Activated CD4-positive, alpha-beta T cell treated with anti-CD3 and anti-CD28 coated beads, Interleukin-2, amount 50 U/mL, for 1 hour (primary cell): ENCODE measurements at places on chromosomes 16 and 17.

DNA sequence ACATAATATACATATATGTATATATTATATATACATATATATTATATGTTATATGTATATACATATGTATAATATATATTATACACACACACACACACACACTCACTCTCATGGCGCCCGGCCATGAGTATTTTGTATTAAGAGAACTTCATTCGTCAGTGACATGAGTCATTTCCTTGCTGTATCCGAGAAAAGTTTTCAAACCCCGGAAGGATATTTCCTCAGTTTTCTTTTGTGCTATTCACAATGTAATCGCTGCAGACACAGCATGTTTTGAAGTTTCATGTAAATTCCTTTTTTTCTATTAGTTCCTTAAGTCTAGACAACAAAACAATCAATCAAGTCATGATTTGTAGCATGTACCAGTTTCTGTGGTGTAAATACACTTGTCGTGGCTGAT, 33.3 kb downstream of the OR1D5 start:
- no peak for DNase-seq

DNA sequence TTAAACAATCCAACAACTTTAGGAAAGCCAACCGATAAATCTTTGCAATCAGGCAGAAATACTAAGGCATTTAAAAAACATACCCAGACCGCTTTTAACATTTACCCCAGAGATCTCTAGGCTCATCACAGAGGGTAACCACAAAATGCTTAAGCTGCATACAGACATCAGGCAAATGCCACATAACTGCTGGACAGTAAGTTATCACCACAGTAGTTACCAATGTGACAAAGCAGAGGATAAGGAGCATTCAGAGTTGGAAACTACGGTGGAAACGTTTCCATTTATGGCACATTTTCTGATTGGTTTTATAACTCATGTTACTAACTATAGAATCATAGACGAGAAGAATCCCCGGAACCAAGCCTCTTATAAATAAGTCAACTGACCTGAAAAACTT, 77.5 kb downstream of the KANSL1 start:
- no peak for DNase-seq

DNA sequence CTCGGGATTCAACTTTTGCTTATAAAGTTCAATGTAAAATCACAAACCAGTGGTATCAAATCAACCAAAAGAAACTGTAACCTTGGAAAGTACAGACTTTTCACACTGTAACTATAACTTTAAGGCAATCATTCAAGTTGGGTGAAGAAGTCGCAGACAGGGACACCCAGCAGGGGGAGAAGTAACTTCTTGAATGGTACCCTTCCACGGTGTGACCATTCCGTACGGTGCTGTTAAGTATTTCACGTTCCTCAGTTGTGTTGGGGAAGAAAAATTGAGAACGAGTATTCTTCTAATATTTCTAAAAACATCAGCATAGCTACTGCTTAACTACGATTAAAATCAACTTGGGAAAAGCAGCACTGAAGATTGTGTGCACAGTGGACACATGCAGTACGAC, 55.8 kb downstream of the MYH10 start:
- no peak for DNase-seq

GRCh38 chr17:58998871-58999270, 107.8 kb downstream of the TRIM37 start:
- no peak for DNase-seq

GRCh38 chr17:40818733-40819527, 3.5 kb downstream of the KRT10 start:
- DNase-seq: peak; percentile 81

DNA sequence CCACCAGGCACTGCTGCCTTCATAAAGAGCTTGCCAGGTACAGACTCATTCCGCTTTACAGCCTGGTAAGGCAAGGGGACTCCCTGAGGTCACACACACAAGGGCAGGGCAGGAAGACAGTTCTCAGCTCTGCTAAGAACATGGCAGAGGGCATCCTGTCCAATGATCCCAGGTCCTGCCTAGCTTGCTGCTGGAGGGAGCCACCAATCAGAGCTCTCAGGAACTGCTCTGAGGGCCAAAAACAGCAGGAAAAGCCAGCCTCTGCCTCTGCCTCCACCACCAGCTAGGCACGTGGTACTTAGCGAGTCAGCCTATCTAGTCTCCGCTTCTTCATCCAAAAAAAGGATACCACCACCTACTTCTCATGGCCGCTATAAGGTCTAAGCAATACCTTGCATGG, 66.1 kb downstream of the GTF3C1 start:
- no peak for DNase-seq

DNA sequence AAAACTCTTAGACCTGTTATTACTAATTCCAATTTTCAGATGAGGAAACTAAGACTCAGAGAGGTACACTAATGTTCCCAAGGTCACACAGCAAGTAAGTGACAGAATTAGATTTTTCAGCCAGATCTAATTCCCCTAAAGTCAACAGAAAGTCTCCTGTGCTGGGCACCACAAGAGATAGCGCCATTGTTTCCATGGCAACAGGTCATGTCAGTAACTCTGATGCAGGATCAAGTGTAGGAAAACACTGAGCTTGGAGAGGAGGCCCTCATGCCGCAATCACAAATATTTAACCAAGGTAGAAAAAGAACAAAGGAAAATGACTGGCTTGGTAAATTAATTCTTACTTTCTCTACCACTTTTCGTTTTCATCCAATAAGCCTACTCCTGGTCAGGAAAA, 166.0 kb upstream of the CDH13 start:
- no peak for DNase-seq

GRCh38 chr17:73971127-73971526, 232.4 kb upstream of the RPL38 start:
- no peak for DNase-seq

DNA sequence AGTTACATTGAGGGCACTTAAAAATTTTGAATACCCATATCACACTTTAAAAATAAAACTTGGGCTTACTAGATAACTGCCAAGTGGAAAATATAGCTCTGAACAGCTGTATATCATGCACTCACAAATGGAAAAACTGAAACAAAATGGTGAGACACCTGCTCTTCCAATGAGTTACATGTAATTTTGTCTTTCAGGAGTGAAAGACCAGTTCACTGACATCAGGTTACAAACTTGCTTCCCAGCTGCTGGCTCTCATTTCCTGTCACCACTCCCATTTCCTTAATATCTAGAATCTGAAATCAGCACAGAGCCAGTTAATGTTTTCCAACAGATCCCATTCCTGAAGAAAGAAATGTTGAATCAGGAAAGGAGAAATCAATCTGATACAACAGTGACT, 10.8 kb downstream of the CSNK2A2 start:
- DNase-seq: no peak

GRCh38 chr16:69496896-69497295, 68.9 kb upstream of the NFAT5 start:
- DNase-seq: no peak

DNA sequence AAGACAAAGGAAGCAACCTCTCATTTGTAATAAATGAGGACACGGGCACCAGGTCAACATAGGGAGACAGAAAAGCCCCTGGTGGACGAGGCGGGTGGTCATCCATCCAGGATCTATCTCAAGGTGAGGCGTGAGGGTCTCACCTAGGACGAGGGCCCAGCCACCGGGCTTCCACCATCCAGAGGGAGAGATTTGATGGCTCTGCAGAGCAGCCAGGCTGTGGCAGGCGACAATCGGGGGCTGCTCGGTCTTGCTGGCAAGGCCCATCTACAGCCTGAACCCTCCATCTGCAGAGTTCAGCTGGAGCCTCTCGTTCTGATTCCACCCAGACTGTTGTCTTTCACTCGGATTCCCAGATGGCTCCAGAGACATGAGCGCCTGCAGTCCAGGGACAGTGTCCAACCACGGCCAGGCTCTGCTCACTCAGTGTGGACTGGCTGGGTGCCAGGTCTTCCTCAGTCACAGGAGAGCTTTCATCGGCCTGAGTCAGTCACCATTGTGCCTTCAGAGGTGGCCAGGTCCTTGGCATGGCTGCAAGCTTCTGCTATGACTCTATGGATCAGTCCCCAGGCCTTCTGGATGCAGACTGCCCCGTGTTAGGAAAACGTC, 5.9 kb downstream of the LITAFD start:
- DNase-seq: no peak
